AG09319 (cell line): ENCODE measurements at places on chromosomes 2 and 18.

DNA sequence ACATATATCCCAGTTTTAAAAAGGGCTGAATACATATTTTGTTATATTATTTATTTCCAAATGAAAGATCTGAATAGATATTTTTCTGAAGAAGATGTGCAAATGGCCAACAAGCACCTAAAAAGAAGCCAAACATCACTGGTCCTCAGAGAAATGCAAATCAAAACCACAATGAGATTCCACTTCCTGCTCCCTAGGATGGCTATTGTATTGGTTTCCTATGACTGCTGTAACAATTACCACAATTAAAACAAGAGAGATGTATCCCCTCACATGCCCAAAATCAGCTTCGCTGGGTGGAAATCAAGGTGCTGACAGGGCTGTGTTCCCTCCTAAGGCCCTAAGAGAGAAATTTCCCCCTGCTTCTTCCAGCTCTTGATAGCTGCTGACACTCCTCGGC lies 23.2 kb downstream of the ABCB11 start:
- no peak for DNase-seq

DNA sequence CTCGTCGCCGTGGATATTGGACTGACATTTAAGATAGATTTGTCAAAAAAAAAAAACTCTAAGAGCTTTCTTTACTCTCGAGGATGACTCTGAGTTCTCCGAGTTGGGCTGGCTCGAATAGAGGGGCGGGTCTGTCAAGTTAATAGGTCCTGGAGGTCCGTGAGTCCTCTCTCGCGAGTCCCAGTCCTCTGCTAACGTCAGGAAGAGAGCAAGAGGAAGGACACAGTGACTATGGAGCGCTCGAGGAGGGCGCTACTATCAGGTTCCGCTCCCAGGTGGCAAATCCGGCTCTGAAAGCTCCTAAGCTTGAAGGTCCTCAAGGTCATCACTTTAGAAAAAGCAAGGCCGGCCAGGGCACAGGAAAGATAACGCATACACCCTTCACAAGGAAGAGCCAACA lies 404 bp upstream of the AKAIN1 start:
- no peak for DNase-seq

DNA sequence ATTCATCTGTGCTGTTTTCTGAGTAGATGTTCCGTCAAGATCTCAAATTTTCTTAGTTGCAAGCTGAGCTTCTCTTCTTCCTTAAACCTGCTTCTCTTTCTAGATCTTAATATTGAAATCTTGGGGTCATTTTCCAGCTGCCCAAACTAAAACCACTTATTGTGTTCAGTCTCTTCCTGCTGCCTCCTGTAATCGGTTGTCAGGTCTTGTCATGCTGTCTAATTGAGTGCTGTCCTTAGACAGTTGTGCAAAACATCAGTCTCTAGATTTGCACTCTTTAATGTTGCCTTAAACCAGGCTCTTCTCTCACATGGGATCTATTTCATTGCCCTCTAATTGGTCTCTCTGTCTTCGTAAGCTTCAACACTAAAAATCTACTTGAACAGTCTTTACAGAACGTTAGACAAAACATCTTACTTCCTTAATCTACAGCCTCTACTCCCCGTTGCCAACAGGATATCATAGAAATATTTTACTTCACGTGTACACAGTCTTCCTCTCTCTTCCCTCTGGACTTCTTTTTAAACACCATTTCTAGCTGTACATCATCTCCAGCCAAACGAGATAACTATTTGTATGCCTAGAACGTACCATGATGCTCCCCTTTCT lies 34.9 kb downstream of the GPD2 start:
- no peak for DNase-seq

DNA sequence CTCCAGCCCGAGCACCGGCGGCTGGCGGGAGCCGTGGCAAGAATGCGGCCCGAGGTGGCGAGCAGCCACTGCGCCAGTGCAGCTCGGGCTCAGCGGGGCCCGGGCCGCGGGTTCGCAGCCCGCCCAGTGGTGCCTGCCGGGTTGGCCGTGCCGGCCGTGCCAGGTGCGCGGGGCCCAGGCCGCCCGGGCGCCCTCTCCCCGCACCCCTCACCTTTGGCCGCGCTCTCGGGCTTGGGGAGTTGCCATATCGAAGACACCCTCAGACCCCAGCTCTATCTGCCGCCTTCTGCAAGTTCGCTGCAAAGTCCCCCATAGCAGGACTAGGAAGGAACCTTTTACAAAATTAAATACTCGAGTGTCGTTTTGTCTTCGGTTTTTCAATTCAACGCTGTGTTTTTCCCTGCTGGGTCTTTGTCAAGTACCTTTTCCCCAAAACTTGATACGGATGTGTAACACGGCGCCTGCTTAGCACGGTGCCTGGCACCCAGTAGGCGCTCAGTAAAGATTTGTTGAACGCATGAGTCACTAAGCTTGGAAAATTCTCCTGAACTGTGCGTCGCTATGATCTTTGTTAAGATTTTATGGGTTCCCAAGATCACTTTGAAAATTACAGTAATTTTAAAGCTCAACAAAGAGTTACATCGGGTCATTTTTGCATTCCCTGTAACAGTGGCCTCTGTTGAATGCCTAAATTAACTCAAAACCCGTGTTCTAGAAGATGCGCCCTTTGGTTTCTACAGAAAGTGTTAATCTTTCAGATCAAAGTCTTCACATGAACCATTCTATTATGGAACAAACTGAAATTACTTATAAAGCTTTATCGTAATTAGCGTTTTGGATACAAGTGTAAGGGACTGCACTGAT lies 750 bp downstream of the STRADB start:
- DNase-seq: no peak

DNA sequence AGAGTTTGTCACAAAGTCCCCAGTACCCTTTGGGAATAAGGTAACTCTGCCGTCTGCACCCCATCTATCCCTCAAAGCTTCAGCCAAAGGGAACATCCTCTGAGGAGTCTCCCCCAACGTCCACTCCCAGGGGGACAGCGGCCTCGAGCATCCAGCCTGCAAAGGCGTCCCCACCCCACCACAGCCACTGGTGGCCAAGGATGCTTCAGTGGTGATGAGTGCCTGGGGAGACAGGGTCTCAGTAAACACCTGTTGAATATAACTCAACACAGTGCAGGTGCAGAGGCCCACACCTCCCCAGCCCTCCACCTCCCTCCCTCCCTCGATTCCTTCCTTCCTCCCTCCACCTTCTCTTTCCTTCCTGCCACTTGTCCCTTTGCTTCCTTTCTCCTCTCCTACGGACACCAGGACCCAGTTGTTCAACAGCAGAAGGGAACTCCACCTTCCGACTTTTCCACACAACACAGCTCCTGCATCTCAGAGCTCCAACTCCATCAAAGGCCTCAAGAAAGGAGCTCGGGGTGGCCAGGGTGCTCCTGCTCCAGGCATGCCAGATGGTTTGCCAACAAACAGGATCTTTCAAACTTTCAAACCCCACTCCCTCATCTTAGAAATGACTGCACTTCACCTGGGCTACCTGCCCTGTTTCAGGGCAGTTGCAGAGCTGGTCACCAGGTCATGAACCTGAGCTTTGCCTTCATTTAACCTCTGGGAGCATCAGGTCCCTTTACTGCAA lies 87.8 kb upstream of the SNTG2 start:
- DNase-seq: no peak

DNA sequence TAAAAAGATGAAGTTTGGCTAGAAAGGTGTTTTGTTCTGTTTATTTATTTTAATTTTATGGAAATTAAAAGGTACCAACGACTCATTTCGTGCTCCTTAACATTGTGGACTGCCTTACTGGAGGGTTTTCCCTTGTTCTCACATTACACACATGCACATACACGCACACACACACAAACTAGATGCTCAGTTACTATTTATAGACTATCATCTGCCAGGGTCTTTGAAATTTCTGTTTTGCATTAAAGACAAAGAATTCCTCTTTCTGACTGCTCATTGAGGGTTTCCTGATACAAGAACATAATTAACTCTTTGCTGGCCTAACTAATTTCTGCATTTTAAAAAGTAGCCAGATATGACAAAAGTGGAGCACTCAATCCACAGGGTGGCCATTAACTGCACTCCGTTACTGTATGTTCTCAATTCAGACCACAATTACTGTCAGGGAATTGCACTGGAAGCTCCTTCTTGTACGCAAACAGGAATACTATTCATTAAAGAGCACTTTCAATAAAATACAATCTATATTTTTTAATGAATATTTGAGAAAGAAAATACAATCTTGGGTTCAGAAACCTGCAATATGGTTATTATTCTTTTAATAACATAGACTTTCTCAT lies 366.9 kb upstream of the GALNT5 start:
- no peak for DNase-seq

DNA sequence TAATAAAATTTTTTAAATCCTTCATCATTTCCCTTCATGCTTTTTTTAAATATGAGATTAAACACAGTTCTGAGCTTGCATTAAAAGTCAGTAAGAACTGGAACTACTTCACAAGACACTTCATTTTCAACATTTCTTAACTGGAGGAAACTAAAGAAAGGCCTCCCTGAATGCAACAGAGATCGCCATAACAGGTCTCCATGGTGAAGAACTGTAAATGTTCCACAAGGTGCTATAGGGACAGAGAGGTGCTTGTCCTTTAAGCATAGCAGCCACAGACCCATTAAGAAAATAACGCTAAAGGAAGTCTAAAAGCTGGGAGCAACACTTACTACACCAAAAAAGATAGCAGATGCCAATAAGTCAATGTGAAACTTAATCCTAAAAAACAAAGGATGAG lies 8.5 kb downstream of the STAM2 start:
- DNase-seq: no peak

- DNase-seq: no peak
These were observed 109.6 kb downstream of the COLEC12 start for GRCh38 chr18:390741-391478.

- DNase-seq: no peak
These were observed 174.9 kb downstream of the AGAP1 start for GRCh38 chr2:235668782-235669181.

- no peak for DNase-seq
These were observed 244.5 kb downstream of the TXNL1 start for GRCh38 chr18:56393870-56394269.

GRCh38 chr18:52995875-52996274 lies 655.9 kb downstream of the DCC start:
- no peak for DNase-seq

DNA sequence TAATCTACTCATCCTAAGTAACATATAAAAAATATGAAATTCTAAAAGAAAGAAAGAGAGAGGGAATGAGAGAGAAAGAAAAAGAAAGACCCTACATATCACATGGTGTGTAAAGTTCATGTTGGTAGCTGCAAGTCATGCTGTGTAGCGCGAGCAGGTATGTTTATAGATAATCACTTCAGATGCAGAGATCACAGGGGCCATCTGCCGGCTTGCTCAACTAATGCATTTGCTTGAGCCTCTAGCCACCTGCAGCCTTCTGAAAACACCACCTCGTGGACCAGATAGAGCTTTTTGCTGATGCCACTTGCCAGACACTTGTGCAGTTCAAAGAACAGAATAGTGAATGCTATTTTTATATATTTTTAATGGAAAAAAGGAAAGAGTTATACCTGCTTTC lies 37.6 kb downstream of the CDH7 start:
- no peak for DNase-seq

DNA sequence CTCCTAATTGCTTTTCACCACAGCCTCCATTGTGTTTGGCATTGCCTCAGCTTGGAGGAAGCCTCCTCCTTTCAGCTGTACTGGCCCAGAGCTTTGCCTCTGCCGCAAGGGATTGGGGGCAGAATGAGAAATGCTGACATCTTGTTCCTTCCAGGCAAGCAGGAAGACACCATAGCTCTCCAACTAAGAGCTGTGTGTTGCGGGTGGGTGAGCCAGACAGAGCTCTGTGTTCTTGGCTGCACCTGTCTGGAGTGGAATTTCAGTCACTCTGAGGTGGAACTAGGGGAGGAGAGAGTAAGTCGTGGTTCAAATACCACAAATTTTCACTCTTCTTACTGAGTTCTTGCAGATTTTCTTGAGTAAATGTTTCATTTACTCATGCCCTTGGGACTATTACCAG lies 36.6 kb upstream of the KCNF1 start:
- no peak for DNase-seq

DNA sequence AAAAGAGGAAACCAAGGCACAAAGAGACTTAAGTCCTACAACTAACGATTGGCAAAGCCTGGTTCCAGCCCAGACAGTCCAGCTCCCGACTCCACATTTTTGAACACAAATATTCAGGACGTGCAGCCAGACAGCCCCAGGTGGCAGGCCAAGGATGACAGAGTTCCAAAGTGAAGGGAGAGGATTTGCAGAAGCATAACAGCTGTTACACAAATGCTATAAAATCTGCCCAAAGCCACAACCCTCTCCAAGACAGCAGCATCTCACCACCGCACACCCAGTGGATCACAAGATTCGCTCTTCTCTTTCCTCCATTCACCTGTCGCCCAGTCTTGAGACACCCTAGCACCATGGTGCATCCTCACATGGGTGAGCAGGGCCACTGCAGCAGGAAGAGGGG lies 227.1 kb upstream of the ID2 start:
- DNase-seq: no peak

GRCh38 chr2:61675204-61675603 lies 137.0 kb upstream of the XPO1 start:
- DNase-seq: no peak

- DNase-seq: peak; percentile 97
These were observed at the start of gene UBXN4 for GRCh38 chr2:135741395-135742324. Gene UBXN4 (plus strand): TSS chr2:135741855. CDS start chr2:135741930, 75 bp downstream.

GRCh38 chr18:28110924-28111323 lies 66.0 kb downstream of the CDH2 start:
- DNase-seq: no peak

DNA sequence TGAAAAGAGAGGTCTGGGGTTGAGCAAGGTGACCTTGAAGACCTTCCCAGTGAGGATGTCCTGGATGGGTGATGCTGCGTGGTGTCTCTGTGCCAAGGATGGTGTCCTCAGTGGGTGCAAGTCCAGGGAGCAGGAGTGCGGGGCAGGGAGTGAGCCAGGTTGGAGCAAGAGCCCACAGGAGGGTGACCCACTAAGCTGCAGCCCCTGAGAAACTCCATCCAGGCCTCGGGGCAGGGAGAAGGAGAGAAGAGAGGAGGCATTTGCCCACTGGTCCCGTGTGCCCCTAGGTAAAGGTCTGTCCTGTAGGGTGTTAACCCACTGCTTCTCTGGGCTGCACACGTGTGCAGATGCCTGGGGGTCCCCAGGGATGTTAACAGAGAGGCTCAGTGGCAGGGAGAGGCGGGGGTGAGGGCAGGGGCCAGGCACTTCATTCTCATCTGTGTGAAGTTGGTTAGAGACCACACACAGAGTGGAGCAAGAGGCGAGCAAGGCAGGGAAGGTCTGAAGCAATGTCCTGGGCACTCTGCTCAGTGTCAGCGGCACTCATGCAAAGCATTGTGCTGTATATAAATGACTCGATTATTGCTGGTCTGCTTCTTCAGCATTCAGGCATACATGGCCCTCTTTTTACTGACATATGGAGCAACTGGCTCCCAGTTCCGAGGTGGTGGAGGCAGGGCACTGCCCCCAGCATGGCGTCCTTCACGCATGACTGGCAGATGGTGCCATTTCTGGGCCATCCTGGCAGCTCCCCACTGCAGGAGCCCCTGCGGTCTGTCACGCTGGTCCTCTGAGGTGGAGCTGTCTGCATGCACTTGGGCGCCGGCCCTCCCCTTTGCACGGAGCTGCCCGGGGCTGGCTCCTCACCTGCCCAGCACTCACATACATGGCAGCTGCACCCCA lies 117.2 kb upstream of the HS6ST1 start:
- no peak for DNase-seq
